ENCODE measurements at places on chromosomes 4 and X.

DNA sequence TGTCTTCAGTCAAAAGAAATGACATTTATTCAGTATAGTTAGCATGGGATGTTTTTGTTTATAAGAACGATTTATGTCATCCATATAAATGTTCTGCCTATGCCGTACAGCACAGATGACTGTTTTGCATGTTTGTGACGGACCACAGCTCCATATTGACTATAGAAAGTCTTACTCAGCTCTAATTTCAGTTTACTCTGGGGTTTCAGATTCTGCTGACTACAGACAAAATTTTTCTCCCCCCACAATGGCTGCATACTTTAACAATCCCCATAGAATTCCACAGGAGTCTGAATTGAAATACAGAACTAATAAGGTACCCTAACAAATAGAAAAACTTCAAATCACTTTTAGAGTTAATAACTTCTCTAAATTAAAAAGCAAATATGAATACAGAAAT, 191.0 kb downstream of the SCFD2 start:
- no peak for DNase-seq

GRCh38 chr4:147821555-147821954, 89.7 kb downstream of the ARHGAP10 start:
- no peak for DNase-seq

- DNase-seq = no peak
These were observed 76.3 kb upstream of the STOX2 start for GRCh38 chr4:183828839-183829238.

- no peak for DNase-seq
These were observed 155.9 kb upstream of the PJA1 start for GRCh38 chrX:69321006-69321655.

DNA sequence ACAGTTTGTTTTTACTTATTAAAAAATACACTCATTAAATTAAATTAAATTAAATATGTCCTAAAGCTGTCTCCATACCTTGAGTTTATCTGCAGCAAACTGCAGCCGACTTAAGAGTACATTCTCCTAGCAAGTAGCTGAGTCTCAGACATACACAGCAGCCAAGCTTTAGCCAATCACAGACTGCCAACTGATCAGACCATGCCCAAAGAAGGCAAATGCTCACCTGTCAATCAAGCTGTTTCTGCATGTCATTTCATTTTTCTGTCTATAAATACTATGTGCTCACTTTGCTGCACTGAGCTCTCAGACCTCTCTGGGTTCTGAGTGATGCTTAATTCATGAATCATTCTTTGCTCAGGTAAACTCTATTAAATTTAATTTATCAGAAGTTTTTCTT, 280.9 kb upstream of the EPHA5 start:
- DNase-seq = no peak
